ENCODE measurements at places on chromosomes 4 and X.

GRCh38 chr4:62457356-62457755 is 1257.2 kb downstream of the ADGRL3 start:
- no peak for DNase-seq

DNA sequence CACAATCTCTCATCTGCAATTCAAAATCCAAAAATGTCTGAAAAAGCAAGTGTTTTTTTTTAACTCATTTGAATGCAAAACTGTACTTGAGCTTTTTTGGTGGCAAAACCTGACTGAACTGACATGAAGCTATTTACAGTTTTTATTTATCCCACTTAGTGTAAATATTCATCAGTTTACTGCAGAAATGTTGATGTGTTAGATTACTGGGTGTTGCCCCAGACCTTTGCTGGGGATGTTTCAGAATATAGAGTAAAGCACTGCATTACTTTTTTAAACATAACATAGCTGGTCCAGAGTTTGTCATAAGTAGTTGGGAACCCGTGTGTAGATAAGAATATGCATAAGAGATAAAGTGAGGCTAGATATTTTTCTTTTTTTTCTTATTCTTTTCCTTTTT is 27.3 kb downstream of the PTPN13 start:
- DNase-seq = no peak

DNA sequence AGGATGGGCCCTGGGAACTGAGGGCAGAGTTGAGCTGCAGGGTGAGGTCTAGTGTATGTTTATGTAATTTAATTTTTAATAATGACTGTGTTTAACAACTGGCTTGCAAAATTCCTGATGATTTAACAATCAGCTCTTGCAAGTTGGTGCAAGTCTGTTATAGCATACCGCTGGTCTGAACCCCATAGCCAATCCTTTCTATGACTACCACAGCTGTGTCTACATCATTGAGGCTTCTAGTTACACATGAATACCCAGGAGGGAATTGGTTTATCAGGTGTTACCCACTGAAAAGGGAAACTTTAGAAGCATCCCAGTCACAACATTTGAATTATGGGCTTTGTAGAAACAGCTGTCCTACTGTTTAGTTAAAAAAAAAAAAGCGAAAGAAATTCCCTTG is 38.3 kb downstream of the SUPT20HL1 start:
- no peak for DNase-seq

- no peak for DNase-seq
These were observed 167.3 kb upstream of the SH3RF1 start for GRCh38 chr4:169438057-169438480.

DNA sequence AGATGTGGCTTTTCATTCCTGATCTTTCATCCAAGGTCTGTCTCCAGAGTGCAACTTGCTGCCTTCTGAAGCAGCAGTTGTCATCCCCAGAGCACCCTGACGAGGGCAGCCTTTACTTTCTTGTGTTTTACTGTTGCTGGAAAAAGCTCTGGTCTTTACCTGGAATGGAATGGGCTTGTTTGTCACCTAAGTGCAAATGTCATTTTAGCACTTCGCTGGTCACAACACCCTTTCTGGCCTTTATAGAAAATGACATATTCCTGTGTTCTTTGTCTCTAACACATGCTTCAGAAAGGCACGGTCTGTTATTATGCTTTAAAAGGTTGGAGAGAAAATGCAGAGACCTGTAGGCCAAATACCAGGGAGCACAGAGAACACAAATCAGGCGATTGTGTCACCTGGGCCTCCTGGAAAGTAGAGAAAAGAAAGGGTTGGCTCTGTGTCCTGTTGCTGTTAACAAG is 332.7 kb upstream of the IGFBP7 start:
- DNase-seq = peak; percentile 61

GRCh38 chrX:106454991-106455390 is 156.8 kb upstream of the RADX start:
- no peak for DNase-seq

- peak; percentile 39 for DNase-seq
These were observed 165.1 kb upstream of the POF1B start for GRCh38 chrX:85544609-85545008.

GRCh38 chr4:17142232-17142711 is 243.8 kb upstream of the LDB2 start:
- DNase-seq = no peak

DNA sequence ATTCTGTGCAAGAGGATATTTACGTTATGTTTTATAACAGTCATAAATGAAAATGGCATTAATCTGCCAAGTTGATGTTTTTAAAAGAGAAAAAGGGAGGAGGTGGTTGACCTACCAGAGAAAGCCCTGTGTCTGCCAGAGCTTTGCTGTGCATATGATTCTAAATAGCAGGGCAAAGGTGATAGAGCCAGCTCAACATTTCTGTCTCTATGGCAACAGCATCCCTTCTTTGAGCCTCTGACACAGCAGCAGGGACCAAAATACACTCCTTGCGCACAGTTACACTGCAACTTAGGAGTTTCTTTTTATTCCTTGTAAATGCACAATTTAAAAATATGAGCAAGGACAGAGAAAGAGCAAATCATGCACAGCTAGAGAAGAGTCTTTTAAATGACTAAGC is 133.3 kb upstream of the RAI2 start:
- DNase-seq = no peak

DNA sequence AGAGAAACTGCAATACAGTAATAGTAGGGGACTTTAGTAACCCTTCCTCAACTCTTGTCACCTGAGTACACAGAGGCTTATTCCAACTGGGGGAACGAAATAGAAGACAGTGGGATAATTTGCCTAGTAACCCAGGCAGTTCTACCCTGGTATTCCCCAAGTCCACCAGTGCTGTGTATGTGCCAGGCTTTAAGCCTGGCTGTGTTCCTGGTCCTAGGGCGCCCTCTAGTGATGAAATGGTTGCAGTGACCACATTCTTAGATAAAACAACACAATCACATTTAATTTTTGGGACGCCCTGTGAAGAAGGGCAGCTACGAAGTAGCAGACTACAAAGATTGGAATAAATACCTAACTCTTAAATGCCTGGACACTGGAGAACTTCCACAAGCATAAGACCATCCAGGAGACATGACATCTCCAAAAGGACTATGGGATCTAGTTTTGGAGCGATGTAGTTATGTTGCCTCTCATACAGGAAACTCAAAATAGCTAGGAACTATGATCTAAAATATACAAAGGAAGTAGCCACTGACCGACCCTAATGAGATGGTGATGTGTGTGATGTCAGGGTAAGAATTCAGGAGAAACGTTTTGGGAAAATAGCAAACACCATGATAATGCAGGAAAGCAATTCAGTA is 288.5 kb upstream of the ZCCHC13 start:
- DNase-seq = peak; percentile 89

- DNase-seq = no peak
These were observed 561.3 kb upstream of the LCORL start for GRCh38 chr4:18582841-18583240.

DNA sequence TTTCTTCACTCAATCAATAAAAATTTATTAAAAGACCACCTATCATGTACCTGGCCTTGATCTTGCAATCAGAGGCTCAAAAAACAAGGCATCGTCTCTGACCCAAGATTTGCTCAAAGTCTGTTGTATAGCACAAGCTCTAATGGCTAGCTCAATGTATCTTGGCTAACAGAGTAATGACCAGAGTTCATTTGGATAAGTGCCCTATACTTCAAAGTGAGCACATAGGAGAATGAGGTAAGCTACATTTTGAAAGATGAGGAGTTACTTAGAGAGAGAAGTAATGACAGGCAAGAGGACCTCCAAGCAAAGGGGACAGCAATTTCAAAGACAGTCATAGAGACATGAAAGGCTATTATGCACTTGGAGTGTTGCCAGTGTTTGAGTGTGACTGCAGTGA is 22.9 kb upstream of the GABRQ start:
- no peak for DNase-seq
